ENCODE measurements at places on chromosomes 3 and 15. TPM values are rescaled to one million over a fixed set of nuclear protein-coding genes. Genes with fewer than 3 reads are reported as not detected.

ROBO2 gene
- total RNA-seq = 26.0 TPM

OR4M2 gene
- total RNA-seq = not detected

FHIT gene
- 5.2 TPM for total RNA-seq

PLA2G4D gene
- not detected for total RNA-seq

TNFSF10 gene
- total RNA-seq = not detected

ARNT2 gene
- total RNA-seq = 57.1 TPM

RIOX2 gene
- total RNA-seq = 22.6 TPM

LEO1 gene
- total RNA-seq = 32.7 TPM

Measured in neural crest cell (in vitro differentiated cells).